ENCODE measurements at places on chromosomes 5 and 9. TPM values are rescaled to one million over a fixed set of nuclear protein-coding genes. Genes with fewer than 3 reads are reported as not detected.

Gene TMEM174
- total RNA-seq = not detected

Gene FGFR4
- 1.3 TPM for total RNA-seq

Gene FBLL1
- total RNA-seq = 2.8 TPM

Gene ROR2
- total RNA-seq = 8.7 TPM

Gene IER5L
- total RNA-seq = 34.2 TPM

Gene NR4A3
- under 0.01 TPM for total RNA-seq

Gene FOXD4L6
- total RNA-seq = 0.40 TPM

Gene TAS2R1
- total RNA-seq = not detected

Gene SH3TC2
- total RNA-seq = 28.9 TPM

Gene GPR151
- not detected for total RNA-seq

Gene MACIR
- total RNA-seq = 7.5 TPM

Gene RLN2
- total RNA-seq = not detected

Gene ECM2
- 1.3 TPM for total RNA-seq

Gene SH3RF2
- total RNA-seq = 58.8 TPM

Gene SLIT3
- 25.1 TPM for total RNA-seq

Gene LRRC19
- total RNA-seq = not detected

Gene BICD2
- total RNA-seq = 98.9 TPM

Gene CCDC152
- 0.33 TPM for total RNA-seq

Gene COL5A1
- total RNA-seq = 22.8 TPM

Gene WDR38
- total RNA-seq = not detected

Gene PCDHB14
- 1.7 TPM for total RNA-seq

Gene TMEM267
- total RNA-seq = 31.0 TPM

Gene SOWAHA
- total RNA-seq = not detected

Gene GDA
- total RNA-seq = not detected

Gene POU5F2
- total RNA-seq = 0.61 TPM

Gene CAMK4
- 1.5 TPM for total RNA-seq

Gene CDC20B
- not detected for total RNA-seq

Gene ARL15
- total RNA-seq = 40.0 TPM

Gene SHISAL2B
- not detected for total RNA-seq

Gene TMEM171
- 0.83 TPM for total RNA-seq

Gene FBN2
- total RNA-seq = 68.1 TPM

Gene POLR3G
- 6.5 TPM for total RNA-seq

Gene SERF1A
- 6.0 TPM for total RNA-seq

Gene HMCN2
- total RNA-seq = under 0.01 TPM

Gene DIRAS2
- total RNA-seq = not detected

Gene PCDHGA6
- total RNA-seq = 2.7 TPM

Gene IFNB1
- not detected for total RNA-seq

Gene CDH9
- total RNA-seq = not detected

Gene NMUR2
- total RNA-seq = not detected

Gene CCL21
- total RNA-seq = not detected

Gene MUSK
- not detected for total RNA-seq

Gene TSSK1B
- total RNA-seq = 1.4 TPM

Data from mammary epithelial cell (primary cell).